ENCODE measurements at places on chromosomes 16 and 17.

GRCh38 chr16:80387318-80387921, 153.4 kb upstream of the DYNLRB2 start:
- DNase-seq, result peak; percentile 31

GRCh38 chr17:17749921-17750320, 68.7 kb downstream of the RAI1 start:
- peak; percentile 41 for DNase-seq

GRCh38 chr17:73281928-73282327, 20.2 kb upstream of the CPSF4L start:
- DNase-seq, result no peak

GRCh38 chr16:86150641-86151238, 251.8 kb downstream of the IRF8 start:
- no peak for DNase-seq

GRCh38 chr17:48704361-48705248, 17.7 kb downstream of the PRAC1 start:
- no peak for DNase-seq

DNA sequence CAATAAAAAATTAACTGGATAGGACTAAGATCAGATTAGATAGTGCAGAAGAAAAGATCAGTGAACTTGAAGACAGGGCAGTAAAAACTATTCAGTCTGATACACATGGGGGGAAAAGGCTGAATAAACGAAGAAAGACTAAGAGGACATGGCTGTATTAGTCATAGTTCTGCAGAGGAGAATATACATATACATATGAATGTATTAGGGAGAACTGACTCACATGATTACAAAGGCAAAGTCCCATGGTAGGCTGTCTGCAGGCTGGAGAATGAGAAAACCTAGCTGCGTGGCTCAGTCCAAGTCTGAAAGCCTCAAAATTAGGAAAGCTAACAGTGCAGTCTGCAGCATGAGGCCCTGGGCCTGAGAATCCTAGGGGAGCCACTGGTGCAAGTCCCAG, 98.2 kb upstream of the GNAO1 start:
- DNase-seq, result no peak

- DNase-seq, result peak; percentile 89
Measured at GRCh38 chr17:41548844-41549595, 20.9 kb upstream of the KRT19 start.

DNA sequence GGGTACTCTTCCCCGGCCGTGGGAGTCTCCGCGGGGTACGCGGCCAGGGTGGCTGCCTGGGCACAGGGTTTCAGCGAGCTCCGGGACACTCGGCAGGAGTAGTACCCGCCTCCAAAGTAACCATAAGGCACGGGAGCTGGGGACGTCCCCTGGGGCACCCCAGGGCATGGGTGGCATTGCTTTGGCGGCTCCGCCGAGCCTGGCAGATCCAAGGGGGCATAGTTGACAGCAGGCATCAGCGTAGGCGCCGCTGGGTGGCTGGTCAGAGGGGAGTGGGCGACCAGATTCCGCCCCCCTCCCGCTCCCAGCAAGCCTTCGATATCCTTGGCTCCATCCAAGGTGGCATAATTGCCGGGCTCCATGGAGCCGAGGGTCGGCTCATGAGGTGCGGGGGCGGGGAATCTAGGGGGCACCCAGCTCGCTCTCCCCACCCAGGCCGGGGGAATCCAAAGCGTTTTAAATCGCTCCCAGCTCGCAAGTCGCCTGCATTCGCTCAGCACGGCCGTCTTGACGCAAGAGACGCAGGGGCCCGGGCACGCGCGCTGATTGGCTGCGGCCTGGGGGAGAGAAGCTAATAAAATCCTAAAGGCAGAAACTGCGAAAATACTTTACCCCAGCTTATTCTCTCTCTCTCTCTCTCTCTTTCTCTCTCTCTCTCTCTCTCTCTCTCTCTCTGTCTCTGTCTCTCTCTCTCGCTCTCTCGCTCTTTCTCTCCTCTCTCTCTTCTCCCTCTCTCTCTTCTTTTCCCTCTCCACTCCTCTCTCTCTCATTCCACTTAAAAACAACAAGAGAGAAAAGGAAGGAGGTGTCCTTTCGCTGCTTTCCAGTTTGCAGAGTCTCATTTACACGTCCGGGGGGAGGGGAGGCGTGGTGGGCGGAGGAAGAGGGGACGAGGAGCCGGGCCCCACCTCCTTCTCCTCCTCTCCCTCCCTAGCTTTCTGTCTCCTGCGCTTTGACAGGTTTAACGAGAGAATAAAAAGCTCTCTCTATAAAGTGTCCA, at the start of gene HOXB13:
Gene HOXB13, minus strand, starts transcription at position 519 of the 1,000 bp plus-strand sequence. Its CDS starts 157 bp downstream, at position 362.
- peak; percentile 73 for DNase-seq

- DNase-seq, result no peak
Measured at GRCh38 chr17:5662409-5663085, 78.2 kb upstream of the NLRP1 start.

- DNase-seq, result no peak
Measured at GRCh38 chr16:68782198-68783174, 45.4 kb downstream of the CDH1 start.

GRCh38 chr16:47574091-47575054, 113.2 kb downstream of the PHKB start:
- DNase-seq, result peak; percentile 34

DNA sequence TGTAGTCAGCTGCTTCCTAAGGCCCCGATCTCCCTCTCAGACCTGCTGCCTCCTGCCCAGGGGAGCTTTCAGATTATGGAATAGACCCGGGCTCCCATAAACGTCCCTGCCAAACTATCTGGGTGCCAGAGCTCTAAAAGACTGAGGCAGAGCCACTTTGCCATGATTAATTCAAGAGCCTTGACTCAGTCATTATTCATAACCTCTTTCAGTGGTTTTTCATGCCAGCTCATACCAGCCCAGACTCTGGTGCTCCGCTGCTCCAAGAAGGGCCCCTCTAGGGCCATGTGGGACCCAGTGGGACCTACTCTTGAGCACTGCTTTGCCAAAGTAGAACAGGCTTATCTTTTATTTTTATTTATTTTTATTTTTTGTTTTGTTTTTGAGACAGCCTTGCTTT, 23.9 kb downstream of the DNAI2 start:
- DNase-seq, result no peak

- peak; percentile 83 for DNase-seq
Measured at GRCh38 chr17:41026715-41027471, at the start of gene KRTAP1-5. TSS of gene KRTAP1-5 (minus strand) at chr17:41027208. CDS start at chr17:41027155, 53 bp downstream.

- no peak for DNase-seq
Measured at GRCh38 chr17:4742629-4743028, 2.9 kb upstream of the CXCL16 start.

GRCh38 chr17:56919717-56920116, 5.9 kb upstream of the TRIM25 start:
- no peak for DNase-seq

GRCh38 chr17:49951362-49952082, 17.5 kb upstream of the DLX4 start:
- no peak for DNase-seq

GRCh38 chr17:40556198-40556661, 9.0 kb downstream of the CCR7 start:
- DNase-seq, result no peak

- no peak for DNase-seq
Measured at GRCh38 chr17:77959126-77959925, 823 bp downstream of the TNRC6C start.

DNA sequence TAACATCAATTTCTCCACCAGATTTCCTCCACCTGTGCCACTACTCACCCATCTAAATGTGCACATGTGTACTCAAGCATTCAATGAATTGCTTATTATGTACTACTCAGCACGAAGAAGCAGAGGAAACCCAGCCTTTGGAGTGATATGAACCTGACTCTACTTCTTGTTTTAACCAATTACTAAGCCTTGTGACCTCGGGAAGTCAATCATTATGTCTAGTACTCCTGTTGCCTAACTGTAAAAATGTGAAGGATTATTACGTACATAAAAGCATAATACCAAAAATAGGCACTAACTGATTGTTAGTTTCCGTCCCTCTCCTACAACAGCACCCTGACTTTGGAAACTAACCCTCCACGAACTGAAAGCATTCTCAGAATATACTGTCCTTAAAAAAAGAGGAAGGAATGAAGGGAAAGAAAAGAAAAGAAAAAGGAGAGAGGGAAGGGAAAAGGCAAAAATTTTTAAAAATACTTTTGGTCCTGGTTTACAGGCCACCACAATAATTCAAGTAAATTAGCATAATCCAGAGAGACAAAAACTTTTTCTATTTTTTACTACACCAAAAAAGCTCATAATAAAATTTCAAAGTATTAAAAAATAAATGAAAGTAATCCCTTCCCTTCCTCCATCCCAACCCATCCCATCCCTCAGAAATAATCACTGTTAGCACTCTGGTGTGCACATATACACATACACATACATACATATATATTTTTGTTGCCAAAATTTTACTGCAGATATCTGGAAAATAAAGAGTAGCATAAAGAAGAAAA, 53.6 kb downstream of the KANSL1 start:
- no peak for DNase-seq

- no peak for DNase-seq
Measured at GRCh38 chr17:76783146-76783545, 45.2 kb downstream of the MFSD11 start.

DNA sequence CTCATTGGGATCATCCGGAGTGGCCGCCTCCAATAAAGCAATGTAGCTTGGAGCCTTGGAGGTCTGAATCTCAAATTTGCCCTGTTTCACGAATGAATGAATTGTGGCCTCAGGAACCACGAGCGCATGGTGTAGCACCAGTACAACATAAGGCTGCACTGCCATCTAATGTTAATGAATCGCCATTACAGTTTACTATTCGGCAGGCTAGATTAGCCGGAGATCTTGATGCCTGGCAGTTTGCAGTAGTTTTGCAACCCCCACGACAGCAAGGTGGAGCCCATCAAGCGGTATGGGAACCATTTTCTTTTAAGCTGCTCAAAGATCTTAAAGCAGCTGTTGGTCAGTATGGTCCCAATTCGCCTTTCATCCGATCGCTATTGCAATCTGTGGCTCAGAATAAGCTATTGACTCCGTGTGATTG, 18.8 kb downstream of the ALOX15B start:
- DNase-seq, result peak; percentile 74

DNA sequence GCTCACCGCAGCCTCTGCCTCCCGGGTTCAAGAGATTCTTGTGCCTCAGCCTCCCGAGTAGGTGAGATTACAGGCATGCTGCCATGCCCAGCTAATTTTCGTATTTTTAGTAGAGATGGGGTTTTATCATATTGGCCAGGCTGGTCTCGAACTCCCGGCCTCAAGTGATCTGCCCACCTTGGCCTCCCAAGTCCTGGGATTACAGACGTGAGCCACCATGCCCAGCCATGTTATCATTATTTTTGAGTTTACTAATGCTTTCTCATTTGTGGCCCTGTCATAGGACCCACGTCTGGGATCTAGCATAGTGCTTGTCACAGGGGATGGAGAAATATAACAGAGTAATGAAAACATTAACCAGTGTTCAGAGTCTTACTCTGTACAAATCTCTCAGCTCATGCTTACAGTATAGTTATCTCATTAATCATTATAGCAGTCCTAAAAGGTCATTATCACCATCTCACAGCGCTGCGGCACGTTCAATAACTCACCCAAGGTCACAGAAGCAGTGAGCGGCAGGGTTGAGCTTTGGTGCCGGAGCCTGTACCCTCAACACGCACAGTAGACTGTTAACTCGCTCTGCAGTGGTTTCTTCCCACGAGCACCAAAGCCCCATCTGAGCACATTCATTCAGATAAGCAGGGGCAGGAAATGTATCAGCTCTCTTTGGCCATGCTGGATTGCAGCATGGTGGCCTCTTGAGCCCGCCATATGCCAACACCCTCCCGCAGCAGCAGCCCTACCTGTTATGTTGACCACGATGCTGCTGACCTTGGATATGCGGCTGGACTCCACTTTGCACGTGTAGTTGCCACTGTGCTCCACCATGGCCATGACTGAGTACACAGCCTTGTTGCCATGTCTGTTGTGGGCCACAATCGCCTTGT, 21.4 kb downstream of the PECAM1 start:
- DNase-seq, result no peak

DNA sequence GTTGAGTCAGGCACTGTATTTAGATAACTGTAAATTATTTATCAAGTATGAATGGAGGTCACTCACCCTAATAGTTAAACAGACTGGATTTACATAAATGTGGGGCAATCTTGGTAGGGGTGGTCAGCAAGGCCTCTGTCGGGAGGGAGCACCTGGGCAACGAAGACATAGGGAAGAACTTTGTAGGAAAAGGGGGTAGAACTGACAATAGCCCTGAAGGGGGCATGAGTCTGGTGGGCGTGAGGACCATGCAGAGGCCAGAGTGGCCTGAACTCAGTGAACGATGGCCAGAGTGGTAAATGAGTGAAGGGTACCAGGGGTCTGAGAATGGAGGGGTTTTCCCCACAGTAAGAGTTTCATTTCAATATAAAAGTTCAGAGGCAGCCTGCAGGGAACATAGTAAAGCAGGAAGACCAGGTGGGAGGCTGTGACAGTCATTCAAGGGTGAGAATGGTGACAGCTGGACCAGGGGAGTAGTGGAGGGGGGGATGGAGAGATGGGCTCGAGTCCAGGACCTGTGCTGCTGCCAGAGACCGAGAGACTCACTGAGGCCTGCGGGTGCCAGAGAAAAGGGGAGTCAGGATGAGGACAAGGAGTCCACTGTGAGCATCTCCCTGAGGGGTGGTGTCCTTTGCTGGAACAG, 2.9 kb downstream of the C17orf67 start:
- DNase-seq, result no peak

DNA sequence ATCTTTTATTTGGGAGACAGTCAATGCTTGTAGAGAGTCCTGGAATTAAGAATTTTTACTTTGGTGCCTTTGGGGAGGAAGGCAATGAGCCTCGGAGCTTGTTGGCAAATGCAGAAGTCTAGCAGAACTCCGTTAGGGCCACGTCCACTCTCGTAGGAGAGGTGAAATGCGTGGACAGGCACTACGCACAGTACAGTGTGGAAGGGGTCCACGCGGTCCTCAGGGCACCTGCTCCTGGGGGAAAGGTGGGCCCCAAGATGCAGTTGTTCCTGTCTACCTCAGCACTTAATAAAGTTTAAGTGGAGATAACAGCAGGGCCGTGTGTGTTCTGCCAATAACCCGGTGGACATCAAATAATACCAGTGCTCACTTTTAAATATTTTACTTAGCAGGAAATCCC, 1.8 kb downstream of the RAB11FIP3 start:
- DNase-seq, result no peak

DNA sequence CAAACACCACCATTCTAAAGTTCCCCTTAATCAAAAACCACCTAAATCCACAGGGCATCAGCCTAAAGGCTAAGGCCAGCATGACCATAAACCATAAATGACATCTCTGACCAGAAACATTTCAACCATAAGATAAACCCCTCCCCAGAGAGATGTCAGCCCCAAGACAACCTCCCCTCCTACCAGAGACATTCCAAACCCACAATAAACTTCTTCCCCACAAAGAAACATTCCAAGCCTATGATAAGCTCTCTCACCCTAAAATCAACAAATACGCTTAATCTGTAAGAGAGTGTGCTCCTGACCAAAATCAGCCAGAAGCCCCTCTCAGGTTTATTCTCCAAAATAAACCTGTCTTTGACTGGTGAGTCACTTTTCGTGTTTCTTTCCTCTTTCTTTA, 54.8 kb downstream of the SLFN5 start:
- DNase-seq, result peak; percentile 65

- peak; percentile 21 for DNase-seq
Measured at GRCh38 chr17:80981062-80981902, 10.4 kb upstream of the CHMP6 start.

GRCh38 chr16:3712861-3713372, 4.4 kb downstream of the TRAP1 start:
- no peak for DNase-seq

Measured in fibroblast of skin of scalp (primary cell).